ENCODE measurements at places on chromosomes 3 and 15. TPM values are rescaled to one million over a fixed set of nuclear protein-coding genes. Genes with fewer than 3 reads are reported as not detected.

DNA sequence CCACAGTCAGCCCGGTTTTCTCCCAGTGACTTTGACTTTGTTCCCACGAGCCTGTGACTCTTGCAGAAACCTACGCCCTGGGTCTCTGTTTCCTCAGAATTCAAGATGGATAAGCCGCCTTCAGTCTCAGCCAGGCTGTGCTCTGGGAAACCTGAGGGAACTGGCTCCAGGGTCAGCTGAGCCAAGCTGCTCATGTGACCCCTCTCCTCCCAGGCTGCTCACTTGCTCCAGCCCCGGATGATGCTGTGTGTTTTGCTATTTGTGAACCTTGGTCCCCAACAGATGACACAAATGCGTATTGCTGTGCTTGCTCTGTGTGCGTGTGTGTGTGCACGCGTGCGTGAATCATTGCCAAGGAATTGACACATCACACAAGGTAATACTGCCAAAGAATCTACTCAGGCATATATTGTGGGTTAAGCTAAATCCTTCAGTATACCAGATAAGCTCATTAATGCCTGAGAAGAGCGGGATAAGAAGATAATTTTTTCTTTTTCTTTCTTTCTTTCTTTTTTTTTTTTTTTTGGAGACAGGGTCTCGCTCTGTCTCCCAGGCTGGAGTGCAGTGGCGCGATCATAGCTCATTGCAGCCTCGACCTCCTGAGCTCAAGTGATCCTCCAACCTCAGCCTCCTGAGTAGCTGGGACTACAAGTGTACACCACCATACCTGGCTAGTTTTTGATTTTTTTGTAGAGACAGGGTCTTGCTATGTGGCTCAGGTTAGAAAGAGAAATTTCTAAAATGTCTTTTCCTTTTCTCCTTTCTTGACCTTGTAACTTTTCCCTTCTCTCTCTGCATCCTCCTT is 29.2 kb upstream of the UMPS start:
- H3K36me3 ChIP-seq: no peaks in the 10 kb centered on the region
- H3K4me1 ChIP-seq: no peaks in the 10 kb centered on the region

The BOC gene
- 0.47 TPM for total RNA-seq

DNA sequence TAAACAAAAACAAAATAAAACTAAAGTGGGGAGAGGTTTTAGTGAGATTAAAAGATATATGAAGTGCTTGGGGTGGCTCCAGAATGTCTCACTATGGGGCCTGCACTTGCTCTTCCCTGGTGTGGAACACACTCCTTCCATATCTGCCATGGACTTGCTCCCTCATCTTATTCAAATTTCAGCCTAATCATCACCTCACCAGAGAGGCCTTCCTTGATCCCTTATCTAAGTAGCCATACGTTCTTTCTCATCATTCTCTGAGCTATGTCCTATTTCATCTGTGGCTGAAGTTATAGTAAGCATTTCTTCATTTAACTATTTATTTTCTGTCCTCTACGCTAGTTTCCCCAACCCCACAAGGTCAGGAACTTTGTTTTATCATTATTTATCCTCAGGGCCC is 511.7 kb downstream of the NTRK3 start:
- no peak overlapping the region for H3K4me3 ChIP-seq
- H3K4me1 ChIP-seq: no peaks in the 10 kb centered on the region
- H3K27me3 ChIP-seq: no peaks in the 10 kb centered on the region
- no peak overlapping the region for H3K27ac ChIP-seq
- no peak for DNase-seq
- no peaks in the 10 kb centered on the region for H3K36me3 ChIP-seq

DNA sequence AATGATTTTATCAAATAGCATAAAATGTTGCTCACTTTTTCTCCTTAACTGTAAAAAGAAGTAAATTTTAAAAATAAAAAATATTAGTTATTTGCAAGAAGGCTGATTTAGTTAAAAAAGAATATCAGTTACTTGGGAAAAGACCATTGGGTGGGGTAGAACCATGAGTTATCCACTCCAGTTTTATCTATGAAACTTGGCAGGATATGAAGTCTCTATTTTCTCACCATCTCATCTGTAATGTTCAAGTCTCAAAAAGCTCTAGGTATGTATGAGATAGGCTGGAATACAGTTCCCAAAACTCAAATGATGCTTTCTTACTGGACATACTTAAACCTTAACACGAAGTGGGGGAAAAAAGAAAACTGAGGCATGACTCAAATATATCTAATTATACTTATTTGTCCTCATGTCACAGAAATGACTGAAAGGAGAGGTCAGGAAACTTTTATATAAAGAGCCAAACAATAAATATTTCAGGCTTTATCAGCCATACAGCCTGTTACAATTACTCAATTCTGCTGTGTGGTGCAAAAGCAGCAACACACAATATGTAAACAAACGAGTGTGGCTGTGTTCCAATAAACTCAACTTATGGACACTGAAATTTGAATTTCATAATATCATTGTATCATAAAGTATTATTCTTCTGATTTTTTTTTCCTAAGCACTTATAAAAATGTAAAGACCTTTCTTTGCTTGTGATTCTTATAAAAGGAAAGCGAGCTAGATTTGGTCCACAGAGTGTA is 131.8 kb downstream of the TBL1XR1 start:
- no peaks in the 10 kb centered on the region for H3K36me3 ChIP-seq
- no peak overlapping the region for H3K27ac ChIP-seq
- no peaks in the 10 kb centered on the region for H3K27me3 ChIP-seq
- no peak overlapping the region for H3K4me3 ChIP-seq
- no peak for DNase-seq
- H3K4me1 ChIP-seq: peaks cover 23% of the 10 kb centered on the region

The KNG1 gene
- not detected for total RNA-seq

- H3K4me3 ChIP-seq: peak overlapping the region; percentile 25
- DNase-seq: peak; percentile 95
- H3K4me1 ChIP-seq: peaks cover 52% of the 10 kb centered on the region
- H3K27me3 ChIP-seq: no peaks in the 10 kb centered on the region
- no peaks in the 10 kb centered on the region for H3K36me3 ChIP-seq
Measured at GRCh38 chr3:186532598-186533072, 11.5 kb downstream of the CRYGS start.

DNA sequence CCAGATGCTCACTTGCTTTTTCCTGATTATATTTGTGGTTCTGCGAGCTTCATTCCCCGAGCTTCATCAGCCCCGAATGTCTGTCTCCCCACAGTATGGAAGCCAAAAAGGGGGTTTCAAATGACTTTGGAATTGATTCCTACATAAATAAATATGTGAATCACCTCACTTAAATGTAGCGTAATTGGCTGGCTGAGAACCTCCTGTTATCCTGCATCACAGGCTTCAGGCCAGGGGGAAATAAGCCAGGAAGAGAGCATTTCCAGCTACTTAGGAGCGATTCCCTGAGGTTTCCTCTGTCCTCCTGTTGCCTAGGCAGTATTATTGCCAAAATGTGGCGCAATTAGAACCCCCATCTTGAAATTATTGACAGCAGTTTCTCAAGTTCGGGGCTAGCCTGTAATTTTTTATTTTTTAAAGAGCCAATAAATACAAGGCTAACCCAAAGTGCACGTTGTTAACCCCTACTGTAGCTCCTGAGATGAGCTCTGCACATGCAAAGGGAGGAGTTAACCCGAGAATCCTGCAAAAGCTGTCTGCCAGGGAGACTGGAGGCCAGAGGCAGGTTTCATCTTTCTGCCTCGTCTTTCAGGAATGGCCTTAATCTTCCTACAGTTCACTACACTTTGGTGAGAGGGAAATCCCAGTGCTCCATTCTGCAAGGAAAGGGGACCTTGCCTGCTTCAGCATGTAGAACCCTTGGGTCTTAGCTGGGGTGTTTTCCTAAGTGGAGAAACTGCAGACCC is 148.2 kb downstream of the ADAMTS9 start:
- H3K4me1 ChIP-seq: no peaks in the 10 kb centered on the region
- no peaks in the 10 kb centered on the region for H3K27me3 ChIP-seq
- no peaks in the 10 kb centered on the region for H3K36me3 ChIP-seq
- no peak for DNase-seq

DNA sequence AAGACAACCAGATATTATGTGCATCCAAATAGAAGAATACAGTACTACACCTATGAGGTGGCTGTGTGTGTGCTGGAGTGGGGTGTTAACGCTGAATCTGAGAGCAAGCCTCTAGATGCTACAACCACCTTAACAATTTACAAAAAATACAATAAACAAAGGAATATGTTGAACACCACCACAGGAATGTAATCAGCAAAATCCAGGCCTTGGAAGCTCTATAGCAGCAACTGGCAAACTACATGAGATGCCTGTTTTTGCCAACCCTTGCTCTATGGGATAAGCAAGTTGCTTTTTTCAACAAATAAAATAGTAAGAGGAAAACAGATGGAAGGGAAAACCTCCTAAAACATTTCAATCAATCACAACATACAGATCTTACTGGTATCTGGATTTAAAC is 23.9 kb downstream of the SLTM start:
- H3K27me3 ChIP-seq: no peaks in the 10 kb centered on the region
- peaks cover 10% of the 10 kb centered on the region for H3K4me1 ChIP-seq
- H3K4me3 ChIP-seq: no peak overlapping the region
- H3K36me3 ChIP-seq: peaks cover 55% of the 10 kb centered on the region
- DNase-seq: no peak
- no peak overlapping the region for H3K27ac ChIP-seq

DNA sequence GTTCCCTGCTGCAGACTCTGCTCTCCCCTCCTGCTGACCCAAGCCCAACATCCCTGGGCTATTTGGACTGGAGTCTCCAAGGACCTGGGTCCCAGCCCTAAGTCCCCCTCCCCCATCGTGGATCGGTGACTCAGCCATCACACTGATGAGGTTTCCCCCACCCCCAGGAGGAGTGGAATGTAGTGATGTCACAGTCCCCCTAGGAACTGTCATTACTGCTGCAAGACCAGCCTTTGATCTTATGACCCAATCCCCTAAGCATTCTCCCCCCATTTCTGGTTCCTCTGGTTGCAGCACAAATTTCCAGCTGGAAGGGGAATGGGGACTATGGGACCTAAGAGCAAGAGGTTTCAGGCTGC is 63.4 kb upstream of the CSPG4 start:
- DNase-seq: no peak
- H3K36me3 ChIP-seq: no peaks in the 10 kb centered on the region
- H3K27ac ChIP-seq: no peak overlapping the region
- 0 out of 2 replicates have a peak, but pooled peaks cover 3% of the 10 kb centered on the region for H3K4me1 ChIP-seq

The CPNE9 gene
- total RNA-seq: 0.18 TPM

Data from Karpas-422 (cell line).